ENCODE measurements at places on chromosomes 4 and X.

DNA sequence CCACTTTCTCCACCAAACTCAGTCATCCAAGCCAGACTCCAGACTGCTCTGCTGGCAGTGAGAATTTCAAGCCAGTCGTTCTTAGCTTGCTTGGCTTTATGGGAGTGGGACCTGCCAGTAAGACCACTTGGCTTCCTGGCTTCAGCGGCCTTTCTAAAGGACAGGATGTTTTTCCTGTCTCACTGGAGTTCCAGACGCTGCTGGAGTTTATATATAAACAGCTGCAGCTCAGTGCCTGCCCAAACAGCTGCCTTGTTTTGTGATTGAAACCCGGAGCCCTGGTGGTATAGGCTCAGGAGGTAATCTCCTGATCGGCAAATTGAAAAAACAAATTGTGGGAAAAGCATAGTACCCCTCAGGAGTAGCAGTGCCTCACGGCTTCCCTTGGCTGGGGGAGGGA is 1165.8 kb upstream of the ADGRL3 start:
- no peak for DNase-seq

GRCh38 chr4:105145156-105145902 is 1.3 kb upstream of the TET2 start:
- DNase-seq = no peak

DNA sequence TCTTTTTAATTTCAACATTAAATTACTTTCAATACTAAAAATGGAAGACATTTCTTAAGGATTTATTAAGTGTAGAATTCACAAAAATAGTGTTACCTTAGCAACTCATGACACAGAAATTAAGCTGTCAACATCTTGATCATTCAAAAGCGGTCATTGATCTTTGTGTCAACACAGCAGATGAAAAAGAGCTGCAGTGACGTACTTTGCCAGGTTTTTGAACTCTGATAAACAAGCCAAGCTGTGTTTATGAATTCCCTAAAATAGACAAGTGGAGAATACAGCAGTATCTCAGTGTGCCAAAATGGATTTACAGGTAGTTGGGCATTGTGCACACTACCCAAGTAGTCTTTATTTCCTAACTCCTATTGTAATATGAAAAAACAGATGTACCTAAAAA is 1141.8 kb upstream of the PCDH7 start:
- no peak for DNase-seq

- no peak for DNase-seq
Observed at GRCh38 chr4:133683967-133684366, 517.6 kb downstream of the PABPC4L start.

DNA sequence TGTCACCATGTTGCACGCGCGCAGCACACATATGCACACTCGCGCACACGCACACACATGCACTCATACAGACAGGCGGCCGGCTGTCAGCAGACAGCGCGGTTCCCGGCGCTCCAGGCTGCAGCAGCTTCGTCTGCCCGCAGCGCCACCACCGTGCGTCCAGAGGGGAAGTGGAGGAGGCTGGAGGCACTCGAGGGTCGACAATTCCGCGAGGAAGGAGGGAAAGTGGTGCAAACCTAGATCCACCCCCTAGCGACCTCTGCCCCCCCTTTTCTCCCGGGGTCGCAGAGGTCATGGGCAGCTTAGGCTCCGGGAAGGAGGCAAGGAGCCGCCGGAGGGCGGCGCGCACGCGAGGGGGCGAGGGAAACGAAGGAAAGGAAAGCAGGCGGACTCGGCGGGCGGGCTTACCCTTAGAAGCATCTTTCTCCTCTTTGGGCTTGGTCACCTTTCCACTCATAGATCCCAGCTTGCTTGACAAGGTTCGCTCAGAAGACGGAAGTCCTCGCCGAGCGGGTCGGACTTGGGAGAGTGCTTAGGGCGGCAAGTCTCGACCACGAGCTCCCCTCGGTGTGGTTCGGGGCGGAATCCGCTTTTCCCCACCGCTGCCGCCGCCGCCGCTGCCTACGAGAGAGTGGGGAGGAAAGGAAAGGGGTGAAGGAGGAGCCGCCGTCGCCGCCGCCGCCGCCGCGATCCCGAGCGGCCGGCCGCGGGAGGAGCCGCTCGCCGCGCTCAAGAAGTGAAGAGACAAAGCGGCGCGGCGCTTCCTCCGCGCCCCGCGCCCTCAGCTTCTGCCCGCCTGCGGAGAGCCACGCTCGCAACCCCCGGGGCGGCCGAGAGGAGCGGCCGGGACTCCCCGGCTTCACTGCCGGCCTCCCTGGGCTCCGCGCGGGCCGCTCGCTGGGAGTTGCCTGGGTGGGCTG is 326.6 kb upstream of the F9 start:
- no peak for DNase-seq

- DNase-seq = no peak
Observed at GRCh38 chr4:114284629-114285028, 305.2 kb upstream of the ARSJ start.

- DNase-seq = no peak
Observed at GRCh38 chr4:79249881-79250503, 75.9 kb downstream of the NAA11 start.

DNA sequence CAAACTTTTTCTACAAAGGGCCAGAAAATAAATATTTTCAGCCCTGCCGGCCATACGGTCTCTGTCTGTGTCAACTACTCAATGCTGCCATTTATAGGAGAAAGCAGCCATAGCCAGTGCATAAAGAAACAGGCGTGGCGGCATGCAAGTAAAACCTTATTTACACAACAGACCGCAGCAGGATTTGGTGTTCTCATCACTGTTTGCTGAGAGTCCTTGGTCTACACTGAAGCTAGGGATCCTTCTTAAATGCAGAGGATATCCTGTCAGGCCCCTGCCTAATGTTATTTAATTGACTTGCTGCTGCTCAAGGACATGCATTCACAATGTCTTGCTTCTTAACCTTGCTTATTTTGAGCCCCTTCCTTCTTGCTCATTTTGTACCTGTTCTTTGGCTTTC is 54.7 kb downstream of the CPE start:
- no peak for DNase-seq

- DNase-seq = no peak
Observed at GRCh38 chr4:70754470-70754869, 32.7 kb downstream of the RUFY3 start.

- no peak for DNase-seq
Observed at GRCh38 chr4:108454227-108454626, 166.1 kb upstream of the RPL34 start.

- no peak for DNase-seq
Observed at GRCh38 chrX:11416600-11416999, 123.4 kb downstream of the AMELX start.

GRCh38 chr4:53775381-53775780 is 184.1 kb upstream of the LNX1 start:
- DNase-seq = no peak

GRCh38 chr4:10421344-10422055 is 35.7 kb downstream of the ZNF518B start:
- DNase-seq = no peak

GRCh38 chr4:36325499-36325898 is 44.1 kb downstream of the DTHD1 start:
- DNase-seq = no peak

GRCh38 chr4:104113850-104114249 is 380.8 kb downstream of the CXXC4 start:
- DNase-seq = no peak

DNA sequence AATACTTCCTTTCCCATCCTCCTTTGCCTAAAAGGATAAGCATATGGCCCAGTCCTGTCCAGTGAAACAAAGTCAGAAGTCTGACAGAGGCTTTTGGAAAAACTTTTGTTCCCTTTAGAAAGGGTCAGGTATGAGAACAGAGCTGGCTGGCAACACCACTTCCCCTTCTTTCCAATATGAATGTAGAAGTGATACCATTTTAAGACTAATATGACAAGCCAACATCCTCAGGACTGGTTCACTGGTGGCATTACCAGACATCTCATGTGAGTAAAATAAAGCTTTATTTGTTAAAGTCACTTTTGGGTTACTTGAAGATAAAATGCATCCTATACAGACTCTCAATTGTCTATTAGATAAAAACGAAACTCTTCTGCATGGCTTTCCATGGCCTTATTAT is 83.6 kb upstream of the PTCHD1 start:
- DNase-seq = no peak

- no peak for DNase-seq
Observed at GRCh38 chrX:39729981-39730661, 367.6 kb downstream of the BCOR start.

- DNase-seq = no peak
Observed at GRCh38 chr4:140078366-140078765, 75.6 kb downstream of the MAML3 start.

DNA sequence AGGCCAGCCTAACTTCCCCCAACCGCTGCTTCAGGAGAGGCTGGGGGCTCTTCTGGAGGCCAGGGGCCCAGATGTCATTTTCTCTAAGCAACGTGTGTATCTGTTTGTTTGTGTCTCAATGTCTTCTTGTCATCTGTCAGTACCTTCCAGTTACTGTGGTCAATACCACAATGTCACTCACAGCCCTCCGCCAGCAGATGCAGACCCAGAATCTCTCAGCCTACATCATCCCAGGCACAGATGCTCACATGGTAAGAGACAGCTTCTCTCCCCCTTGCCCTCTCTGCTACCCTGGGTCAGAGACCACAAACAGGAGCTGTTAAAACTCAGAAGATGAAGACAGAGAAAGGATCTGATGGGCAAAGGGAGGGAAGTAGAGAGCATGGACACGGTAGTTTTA is 5.0 kb downstream of the XPNPEP2 start:
- DNase-seq = no peak

Data from activated CD4-positive, alpha-beta T cell treated with anti-CD3 and anti-CD28 coated beads for 1 hour (primary cell).